ENCODE measurements at places on chromosomes 3 and 15.

- DNase-seq = no peak
Observed at GRCh38 chr3:142857056-142857455, 31.8 kb downstream of the PCOLCE2 start.

DNA sequence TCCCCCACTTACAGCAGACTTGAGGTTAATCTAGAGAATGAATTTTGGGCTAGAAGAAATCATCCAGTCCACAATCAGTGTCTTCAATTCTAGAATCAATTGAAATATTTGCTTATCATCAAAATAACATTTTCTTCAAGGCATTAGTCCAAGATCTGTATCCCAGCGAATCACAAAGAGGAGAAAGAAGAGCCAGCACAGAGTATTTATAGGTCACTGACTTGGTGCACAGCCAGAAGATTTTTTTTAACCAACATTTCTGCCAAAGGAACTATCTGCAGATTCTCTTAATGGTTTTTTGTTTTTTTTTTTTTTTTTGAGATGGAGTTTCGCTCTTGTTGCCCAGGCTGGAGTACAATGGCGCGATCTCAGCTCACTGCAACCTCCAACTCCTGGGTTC lies 178.2 kb downstream of the TNIK start:
- no peak for DNase-seq

GRCh38 chr15:92599394-92599970 lies 56.1 kb downstream of the FAM174B start:
- DNase-seq = no peak

- no peak for DNase-seq
Observed at GRCh38 chr3:47605652-47606051, 27.0 kb upstream of the CSPG5 start.

- DNase-seq = no peak
Observed at GRCh38 chr3:62584636-62585035, 211.3 kb upstream of the FEZF2 start.

DNA sequence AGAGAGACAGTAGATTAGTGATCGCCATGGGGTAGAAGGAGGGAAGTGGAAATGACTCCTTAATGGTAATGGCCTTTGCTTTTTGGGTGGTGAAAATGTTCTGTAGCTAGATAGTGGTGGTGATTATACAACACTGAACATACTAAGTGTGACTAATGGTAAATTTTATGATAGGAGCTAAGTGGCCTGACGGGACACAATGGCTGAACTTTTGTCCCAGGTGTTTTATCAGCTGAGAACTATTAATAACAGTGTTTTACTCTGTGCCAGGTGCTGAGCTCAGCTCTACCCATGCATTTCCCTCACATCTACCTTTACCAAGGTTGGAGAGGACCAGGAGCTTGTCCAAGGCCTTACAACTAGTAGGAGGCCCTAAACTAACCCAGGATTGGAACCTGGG lies 66.8 kb downstream of the TRIM71 start:
- DNase-seq = no peak

GRCh38 chr15:24633082-24633481 lies 42.5 kb upstream of the NPAP1 start:
- no peak for DNase-seq

GRCh38 chr15:22919171-22919570 lies 61.0 kb downstream of the CYFIP1 start:
- no peak for DNase-seq

GRCh38 chr15:47974724-47975123 lies 146.1 kb upstream of the SLC24A5 start:
- DNase-seq = no peak

DNA sequence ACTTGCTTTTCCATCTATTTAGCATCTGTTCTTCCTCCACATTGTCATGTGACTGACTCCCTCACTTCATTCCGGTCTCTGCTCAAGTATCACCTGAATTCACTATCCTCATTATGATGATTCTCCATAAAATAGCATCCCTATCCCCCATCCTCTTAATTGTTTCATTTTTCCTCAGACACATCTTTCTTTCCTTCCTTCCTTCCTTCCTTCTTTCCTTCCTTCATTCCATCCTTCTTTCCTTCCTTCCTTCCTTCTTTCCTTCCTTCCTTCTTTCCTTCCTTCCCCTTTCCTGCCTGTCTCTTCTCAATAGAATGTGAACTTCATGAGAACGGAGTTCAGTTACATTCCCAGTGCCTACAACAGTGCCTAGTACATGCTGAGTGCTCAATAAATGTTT lies 32.6 kb upstream of the MTHFS start:
- DNase-seq = no peak

DNA sequence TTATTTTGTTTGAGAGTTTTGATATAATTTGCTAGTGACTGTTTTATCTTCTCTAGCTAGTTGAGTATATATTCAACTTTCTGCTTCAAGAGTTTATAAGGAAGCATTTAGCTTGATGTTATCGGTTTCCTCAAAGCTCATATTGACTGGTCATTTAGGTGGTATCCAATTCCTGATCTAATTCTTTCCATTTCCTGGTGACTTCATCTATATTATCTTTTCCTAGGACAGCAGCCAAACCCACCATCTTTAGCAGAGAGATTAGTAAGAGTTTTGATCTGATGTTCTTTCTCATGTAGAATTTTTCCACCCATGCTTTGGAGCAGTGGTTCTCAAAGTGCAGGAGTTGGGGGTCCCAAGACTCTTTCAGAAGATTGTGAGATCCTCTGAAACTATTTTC lies 148.6 kb upstream of the STT3B start:
- no peak for DNase-seq

DNA sequence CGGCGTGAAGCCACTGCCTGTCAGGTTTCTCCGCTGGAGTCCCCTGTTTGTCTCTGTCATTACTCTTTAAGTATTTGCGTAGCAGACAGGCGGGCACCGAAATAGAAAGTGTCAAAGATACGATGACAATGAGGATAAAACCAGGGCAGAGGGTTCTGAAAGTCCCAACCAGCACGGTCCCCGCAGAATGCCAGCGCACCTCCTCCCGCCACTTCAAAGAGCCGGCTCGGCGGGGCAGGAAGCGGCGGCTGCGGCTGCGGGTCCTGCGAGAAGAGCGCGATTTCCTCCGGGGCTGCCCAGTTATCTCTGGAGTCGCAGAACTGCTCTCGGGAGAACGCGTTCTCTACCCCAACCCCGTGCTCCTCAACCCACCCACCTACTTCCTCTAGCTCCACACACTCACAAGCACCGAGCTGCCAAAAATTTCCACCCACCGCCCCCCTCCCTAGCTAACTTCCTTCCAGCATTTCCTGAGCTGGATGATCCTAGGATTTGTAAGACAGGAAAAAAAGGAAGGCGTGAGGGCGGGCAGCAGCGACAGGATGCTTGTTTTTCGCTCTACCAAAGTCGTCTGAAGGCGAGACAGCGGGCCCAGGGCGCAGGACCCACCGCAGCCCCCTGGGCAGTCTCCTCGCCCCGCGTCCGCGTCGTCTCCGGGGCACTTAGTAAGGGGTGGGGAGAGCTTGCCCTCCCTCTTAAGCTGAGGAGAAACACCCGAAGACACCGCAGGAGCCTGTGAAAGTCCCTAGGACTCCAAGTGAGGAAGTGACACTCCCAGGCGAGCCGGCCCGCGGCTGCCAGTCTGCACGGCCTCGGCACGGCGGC lies at the start of gene ARHGAP31:
Gene ARHGAP31, plus strand, starts transcription at position 513 of the 825 bp plus-strand sequence. CDS start 522 bp downstream, outside the sequence.
- DNase-seq = peak; percentile 83

GRCh38 chr3:153145454-153145853 lies 16.6 kb upstream of the RAP2B start:
- DNase-seq = no peak
